ENCODE measurements at places on chromosomes 6 and 20.

DNA sequence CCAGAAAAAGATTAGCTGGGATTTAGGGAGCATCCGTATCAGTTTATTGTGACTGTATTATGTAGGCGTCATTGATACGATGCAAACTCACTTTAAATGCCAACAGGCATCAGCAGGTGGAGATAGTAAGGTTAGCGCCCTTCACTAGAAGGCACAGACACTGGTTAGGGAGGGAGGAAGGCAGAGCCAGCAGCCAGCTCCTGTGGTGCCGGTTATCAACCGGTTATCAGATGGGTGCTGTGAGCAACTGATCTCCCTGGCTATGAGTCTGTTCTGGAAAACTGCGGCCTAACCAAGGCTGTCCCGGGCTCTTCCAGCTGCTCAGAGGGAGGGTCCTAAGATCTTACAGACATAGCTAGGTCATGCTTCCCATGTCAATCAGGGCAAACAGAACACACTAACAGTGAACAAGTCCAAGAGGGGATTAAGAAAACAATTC lies 47.5 kb upstream of the CD93 start:
- no peak for DNase-seq

DNA sequence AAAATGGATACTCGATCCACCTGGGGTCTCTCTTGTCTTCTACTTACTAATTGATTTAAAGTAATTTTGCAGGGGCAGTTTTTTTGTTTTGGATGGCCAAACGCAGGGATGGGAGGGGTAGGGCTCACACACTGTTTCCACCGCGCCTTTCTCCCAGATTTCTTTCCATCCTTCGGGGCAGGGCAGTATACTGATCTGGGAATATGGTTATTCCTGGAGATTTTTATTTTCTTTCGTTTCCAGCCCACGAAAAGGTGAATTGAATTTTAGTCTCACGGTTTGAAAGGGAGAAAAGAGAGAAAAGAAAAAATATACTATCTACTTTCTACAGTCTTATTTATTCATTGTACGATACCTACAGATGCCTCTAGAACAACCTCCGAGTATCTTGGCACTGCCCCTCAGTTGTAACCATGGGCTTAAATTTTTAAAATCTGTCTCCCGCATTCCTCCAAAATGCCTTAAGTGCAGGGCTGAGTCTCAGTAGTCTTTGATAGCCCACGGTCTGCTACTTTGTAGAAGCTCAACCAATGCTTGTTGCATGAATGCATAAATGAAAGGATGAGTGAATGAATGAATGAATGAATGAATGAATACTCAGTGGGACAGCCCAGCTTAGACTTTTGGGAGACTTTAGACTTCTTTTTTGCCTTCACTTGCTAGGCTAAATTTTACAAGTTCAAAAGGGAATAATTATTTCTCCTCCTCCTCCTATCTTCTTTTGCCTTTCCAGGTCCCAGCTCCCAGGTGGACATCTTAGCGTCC lies 18.1 kb upstream of the TRIM27 start:
- DNase-seq = no peak

- DNase-seq = no peak
These were observed 27.9 kb downstream of the B4GALT5 start for GRCh38 chr20:49685809-49686208.

DNA sequence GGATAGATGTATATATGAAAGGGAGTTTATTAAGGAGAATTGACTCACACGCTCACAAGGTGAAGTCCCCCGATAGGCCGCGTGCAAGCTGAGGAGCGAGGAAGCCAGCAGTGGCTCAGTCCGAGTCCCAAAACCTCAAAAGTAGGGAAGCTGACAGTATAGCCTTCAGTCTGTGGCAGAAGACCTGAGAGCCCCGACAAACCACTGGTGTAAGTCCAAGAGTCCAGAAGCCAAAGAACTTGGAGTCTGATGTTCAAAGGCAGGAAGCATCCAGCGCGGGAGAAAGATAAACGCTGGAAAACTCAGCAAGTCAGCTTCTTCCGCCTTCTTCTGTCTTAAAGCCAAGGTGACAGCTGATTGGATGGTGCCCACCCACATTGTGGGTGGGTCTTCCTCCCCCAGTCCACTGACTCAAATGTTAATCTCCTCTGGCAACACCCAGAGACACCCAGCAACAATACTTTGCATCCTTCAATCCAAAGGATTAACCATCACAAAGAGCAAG lies 102.6 kb upstream of the GJE1 start:
- no peak for DNase-seq

DNA sequence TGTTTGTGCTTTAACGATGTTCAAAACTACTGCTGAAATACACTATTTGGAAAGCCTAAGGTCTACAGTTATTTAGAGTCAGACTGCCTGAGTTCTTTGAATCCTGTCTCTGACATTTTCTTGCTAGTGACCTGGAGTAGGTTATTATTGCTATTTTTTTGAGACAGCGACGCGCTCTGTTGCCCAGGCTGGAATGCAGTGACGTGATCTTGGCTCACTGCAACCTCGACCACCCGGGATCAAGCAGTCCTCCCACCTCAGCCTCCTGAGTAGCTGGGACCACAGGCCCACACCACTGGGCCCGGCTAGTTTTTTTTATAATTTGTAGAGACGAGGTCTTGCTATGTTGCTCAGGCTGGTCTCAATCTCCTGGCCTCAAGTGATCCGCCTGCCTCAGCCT lies 96.6 kb downstream of the TIAM2 start:
- no peak for DNase-seq

- no peak for DNase-seq
These were observed 5.5 kb downstream of the KATNA1 start for GRCh38 chr6:149642829-149643580.

DNA sequence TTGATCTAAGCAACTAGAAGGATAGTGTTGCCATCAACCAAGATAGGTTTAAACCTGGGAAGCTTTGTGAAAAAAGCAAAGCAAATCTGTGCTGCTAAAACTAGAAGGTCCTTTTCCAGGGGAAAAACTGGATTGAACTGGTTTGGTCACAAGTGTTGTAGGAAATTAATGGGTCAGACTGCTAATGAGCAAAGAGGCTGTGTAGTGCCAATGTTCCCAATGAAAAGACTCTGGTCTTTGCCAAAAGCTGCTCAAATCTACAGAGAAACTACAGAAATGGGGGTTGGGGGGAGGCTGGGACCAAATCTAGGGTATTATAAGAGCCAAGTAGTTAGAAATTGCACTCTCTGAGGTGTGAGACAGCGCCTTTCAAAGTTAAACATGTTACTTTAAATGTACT lies 85.0 kb downstream of the PLCG1 start:
- no peak for DNase-seq

- no peak for DNase-seq
These were observed 111.2 kb downstream of the PDE7B start for GRCh38 chr6:135962731-135963130.

DNA sequence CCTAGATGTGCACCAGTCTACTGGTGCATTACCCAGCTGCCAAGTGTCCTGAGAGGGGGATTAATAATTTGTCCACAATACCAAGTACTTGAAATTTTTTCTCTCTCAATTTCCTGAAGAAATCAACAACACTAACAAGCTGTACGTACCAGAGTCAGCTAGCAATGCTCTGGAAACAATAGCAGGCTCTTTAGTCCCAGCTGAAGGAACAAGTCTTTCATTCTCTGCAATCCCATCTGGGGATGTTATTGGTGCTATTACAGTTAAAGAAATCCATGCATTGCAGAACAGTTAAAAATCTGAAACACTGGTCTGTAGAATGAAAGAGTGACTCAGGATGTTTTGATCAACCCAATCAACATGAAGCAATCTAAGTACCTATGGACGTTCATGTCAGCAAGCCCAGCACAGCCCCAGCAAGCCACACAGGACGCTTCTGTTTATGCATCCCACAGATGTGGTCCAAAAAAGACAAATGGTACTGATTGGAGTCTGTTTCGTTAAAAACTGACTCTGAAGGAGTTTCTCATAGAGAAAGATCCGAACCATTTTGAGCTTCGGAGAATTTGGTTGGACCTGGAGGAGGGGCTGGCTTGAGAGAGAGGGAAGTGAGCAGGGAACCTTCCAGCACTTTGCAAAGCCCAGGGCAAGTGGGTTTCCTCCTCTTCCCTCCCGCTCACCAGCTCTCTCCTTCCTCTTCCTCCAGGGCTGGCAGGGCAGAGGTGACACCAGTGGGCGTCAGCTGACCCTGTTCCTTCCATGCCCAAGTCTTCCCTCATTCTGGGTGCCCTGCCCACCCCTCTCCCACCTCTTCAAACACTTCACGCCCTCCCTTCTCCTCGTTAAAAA lies 11.9 kb downstream of the PRR18 start:
- no peak for DNase-seq

DNA sequence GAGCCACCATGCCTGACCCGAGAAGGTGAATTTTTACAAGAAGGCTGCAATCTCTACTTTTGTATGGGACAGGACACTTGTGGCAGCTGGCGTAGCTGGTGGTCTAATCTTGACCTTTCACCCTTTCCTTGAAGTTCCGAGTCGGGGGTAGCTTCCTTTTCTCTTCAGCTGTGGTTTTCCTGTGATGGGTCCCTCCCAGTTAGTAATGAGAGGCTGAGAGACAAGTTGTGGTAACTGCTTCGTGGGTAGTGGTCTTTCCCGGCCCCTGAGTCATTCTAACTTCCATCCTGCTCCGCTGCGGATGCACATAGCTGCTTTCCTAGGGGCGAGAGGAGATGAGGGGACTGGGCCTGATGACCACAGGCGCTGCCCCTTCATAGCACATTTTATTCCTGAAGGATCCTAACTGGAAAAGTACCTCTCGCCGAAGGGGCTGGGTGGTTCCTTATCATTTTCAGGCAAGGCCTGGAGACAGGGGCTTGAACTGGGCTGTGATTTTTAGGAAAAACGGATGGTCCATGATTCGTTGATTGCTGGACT lies 3.1 kb downstream of the SYNJ2 start:
- no peak for DNase-seq

DNA sequence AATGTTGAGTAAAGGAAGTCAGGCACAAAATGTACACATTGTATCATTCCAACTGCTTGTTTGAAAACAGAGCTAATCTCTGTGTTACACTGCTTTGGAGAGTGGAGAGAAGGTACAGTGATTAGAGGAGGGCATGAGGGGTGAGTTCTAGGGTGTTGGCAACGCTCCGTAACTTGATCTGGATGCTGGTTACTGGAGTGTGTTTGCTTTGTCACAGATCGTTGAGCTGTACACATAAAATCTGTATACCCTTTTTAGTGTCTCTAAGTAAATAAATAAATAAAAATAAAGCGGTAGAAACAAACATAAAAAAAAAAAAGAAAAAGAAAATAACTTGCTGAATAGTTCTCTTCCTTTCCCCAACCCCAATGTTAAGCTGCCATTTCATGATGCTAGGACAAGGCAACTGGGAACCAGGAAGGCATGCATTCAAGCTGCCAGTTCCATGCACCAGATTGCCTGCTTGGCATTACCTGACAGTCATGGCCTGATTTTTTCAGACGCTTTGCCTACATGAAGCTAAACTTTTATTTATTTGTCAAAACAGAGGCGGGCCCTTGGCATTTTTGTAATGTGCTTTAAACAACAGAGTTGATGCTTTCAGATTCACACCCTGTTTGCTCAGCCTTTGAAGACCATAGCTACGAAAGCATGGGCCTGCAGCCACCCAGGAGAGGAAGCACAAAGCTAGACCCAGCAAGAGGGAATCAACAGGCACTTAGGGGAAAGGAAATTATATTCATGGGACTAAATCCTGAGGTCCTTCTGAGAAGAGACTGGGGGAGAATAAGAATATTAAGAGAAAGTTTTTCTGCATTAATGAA lies 21.2 kb downstream of the TNFRSF21 start:
- DNase-seq = no peak

Measured in CD4-positive, alpha-beta T cell treated with Interferon gamma for 1 hour (primary cell).